Activated T-cell treated with anti-CD3 and anti-CD28 coated beads, Interleukin-2, amount 50 U/mL, for 4 hours (primary cell): ENCODE measurements at places on chromosomes 2 and 18.

GRCh38 chr18:69943021-69943420, 4.7 kb downstream of the CD226 start:
- DNase-seq, result no peak

- DNase-seq, result no peak
These were observed 17.6 kb upstream of the NEDD4L start for GRCh38 chr18:58026395-58026794.

DNA sequence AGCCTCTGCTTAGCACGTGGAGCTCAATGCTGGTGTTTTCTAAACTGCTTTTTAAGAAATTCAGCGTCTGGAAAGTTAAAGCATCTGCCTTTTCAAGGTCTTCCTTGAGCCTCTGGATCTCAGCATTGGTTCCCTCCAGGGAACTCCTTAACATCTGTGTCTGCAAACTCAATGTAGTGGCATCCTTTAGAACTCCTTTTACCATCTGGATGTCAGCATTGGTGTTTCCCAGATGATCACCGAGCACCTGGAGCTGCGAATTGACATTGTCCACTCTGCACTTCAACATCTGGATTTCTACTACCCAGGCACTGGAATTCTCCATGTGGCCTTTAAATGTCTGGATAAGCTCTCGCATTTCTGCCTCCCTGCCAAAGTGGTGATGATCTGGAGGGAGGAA, 3.7 kb downstream of the CLEC4F start:
- no peak for DNase-seq

- DNase-seq, result no peak
These were observed 31.2 kb downstream of the ITGB6 start for GRCh38 chr2:160168878-160169277.

GRCh38 chr18:52394602-52395001, 54.6 kb downstream of the DCC start:
- no peak for DNase-seq

DNA sequence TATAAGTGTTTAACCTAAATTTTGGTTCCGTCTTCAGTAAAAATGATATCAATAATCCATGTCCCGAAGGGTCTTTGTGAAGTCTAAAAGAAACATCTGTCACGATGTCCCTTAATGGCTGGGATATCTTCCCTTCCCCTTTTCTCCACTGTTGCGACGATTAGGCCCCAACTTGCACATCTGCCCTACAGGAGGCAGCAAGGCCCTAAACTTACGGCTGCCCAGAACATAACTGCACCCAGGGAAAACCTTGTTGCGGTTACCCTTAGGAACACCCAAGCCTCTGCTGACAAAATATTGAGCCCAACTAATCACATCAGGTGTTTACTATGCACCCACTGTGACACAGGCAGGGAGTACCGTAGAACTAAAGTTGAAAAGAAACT, 1.3 kb upstream of the SMAD2 start:
- no peak for DNase-seq

DNA sequence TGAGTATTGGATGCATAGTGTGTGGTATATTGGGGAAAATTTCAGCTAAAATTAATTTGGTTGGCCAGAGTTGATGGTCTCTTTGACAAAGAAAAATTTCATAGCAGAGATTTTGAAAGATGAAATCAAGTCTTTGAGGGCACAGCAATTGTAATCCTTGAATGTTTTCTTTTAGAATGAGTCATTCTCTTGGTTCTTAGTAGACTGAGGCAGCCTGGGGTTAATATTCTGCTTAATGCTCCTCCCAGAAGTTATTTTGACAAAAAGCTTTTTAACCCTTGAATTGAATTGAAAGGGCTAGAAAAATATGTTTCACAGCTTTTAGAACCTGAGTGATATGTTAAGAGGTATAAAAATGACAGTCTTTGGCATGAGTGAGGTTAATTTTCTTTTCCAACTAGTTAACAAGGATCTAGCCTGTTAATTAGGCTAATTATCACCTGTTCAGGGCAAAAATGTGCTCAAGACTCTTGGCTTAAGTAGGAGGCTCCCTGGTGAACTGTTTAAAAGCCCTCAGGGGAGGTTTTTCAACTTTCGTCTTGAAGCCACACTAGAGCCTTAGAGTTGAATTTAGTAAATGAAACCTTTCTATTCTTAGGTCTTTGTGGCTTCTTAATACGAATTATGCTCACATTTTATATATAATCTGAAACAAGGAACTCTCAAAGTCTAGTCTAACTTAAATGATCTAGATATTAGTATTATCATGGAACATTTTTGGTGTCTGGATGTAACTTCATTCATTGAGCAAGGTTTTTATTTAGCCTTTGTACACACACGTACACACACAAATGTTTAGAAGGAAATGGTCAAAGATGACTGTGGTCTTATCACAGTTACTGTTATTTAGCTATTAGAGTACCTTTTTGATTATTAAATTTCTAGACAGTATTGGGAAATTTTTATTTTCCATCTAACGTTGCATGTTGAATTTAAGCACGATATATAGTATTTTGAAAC, 272.5 kb downstream of the ZNF407 start:
- no peak for DNase-seq
